ENCODE measurements at places on chromosomes 5 and 9. TPM values are rescaled to one million over a fixed set of nuclear protein-coding genes. Genes with fewer than 3 reads are reported as not detected.

LCN6 gene
- total RNA-seq, result not detected

GRCh38 chr5:42970636-42971559 lies 69.2 kb downstream of the ANXA2R start:
- no peak overlapping the region for H3K27ac ChIP-seq
- DNase-seq, result no peak
- no peak overlapping the region for H3K4me3 ChIP-seq
- H3K27me3 ChIP-seq, result no peaks in the 10 kb centered on the region
- no peaks in the 10 kb centered on the region for H3K36me3 ChIP-seq

MVB12B gene
- 11.5 TPM for total RNA-seq

DNA sequence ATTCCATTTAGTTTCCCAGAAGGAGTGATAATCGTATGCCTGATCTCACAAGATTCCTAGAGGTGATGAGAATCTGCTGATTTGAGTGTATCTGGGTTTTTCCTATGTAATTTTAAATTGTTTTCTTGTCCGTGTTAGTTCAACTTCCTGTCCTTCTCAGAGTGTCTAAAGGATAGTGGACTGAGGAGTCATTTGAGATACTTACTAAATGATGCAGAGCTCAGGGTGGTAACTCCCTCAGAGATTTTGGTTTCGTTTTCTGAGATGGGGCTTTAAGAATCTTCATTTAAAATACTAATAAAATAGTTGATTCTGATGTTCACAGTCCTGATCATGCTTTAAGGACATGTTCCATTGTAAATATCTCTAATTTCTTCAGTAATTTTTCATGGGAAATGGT lies 30.3 kb downstream of the MELK start:
- no peak for DNase-seq
- peaks cover 52% of the 10 kb centered on the region for H3K36me3 ChIP-seq
- H3K27ac ChIP-seq, result peak overlapping the region; percentile 70
- H3K27me3 ChIP-seq, result no peaks in the 10 kb centered on the region
- peaks cover 7% of the 10 kb centered on the region for H3K4me1 ChIP-seq
- peak overlapping the region; percentile 66 for H3K4me3 ChIP-seq

GRCh38 chr5:162786234-162786633 lies 651.2 kb upstream of the CCNG1 start:
- H3K27me3 ChIP-seq, result no peaks in the 10 kb centered on the region
- no peaks in the 10 kb centered on the region for H3K4me1 ChIP-seq
- H3K27ac ChIP-seq, result no peak overlapping the region
- no peak for DNase-seq

GRCh38 chr9:115099901-115100300 lies 18.1 kb downstream of the TNC start:
- no peak overlapping the region for H3K4me3 ChIP-seq
- peaks cover 31% of the 10 kb centered on the region for H3K27me3 ChIP-seq
- H3K36me3 ChIP-seq, result no peaks in the 10 kb centered on the region
- no peaks in the 10 kb centered on the region for H3K4me1 ChIP-seq
- H3K27ac ChIP-seq, result no peak overlapping the region

EIF4E1B gene
- not detected for total RNA-seq

GRCh38 chr9:111023128-111023527 lies 15.1 kb downstream of the LPAR1 start:
- no peaks in the 10 kb centered on the region for H3K27me3 ChIP-seq
- no peaks in the 10 kb centered on the region for H3K4me1 ChIP-seq
- no peak overlapping the region for H3K4me3 ChIP-seq
- H3K27ac ChIP-seq, result no peak overlapping the region
- H3K36me3 ChIP-seq, result no peaks in the 10 kb centered on the region

DNA sequence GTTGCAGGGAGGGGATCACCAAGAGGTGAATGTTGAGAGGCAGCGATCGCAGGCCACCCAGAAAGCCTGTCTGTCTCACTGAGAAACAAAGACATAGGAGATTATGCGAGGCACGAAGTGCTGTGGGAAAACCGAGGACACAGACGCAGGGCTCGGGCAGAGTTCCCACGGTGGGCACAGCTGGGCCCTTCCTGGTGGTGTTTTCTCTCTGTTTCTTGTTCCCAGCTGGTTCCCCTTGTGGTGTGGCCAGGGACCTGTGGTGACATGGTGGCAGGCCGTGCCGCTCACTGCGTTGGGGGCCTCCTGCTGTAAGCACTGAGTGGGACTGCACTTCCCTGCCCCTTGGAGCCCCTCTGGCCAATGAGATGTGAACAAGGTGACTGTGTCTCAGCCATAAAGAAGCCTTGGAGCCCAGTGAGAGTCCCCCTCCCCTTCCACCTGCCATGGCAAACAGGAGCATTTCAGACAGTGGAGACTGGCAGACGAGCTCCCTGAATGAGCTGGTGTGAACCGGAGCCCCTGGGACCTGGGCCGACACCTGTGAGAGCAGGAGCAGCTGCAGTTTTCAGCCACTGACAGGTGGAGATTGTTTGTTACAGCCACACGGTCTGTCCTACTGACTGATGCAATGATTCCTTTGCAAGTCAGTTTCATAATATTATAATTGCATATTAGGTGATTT lies 13.2 kb upstream of the IRX4 start:
- peaks cover 46% of the 10 kb centered on the region for H3K27me3 ChIP-seq
- H3K4me3 ChIP-seq, result no peak overlapping the region
- H3K4me1 ChIP-seq, result no peaks in the 10 kb centered on the region
- no peaks in the 10 kb centered on the region for H3K36me3 ChIP-seq

GRCh38 chr5:36200513-36200912 lies 41.2 kb downstream of the NADK2 start:
- H3K36me3 ChIP-seq, result peaks cover 4% of the 10 kb centered on the region
- H3K4me1 ChIP-seq, result no peaks in the 10 kb centered on the region
- DNase-seq, result no peak
- no peak overlapping the region for H3K4me3 ChIP-seq
- H3K27ac ChIP-seq, result no peak overlapping the region

GRCh38 chr9:116267021-116267420 lies 113.4 kb downstream of the PAPPA start:
- H3K27ac ChIP-seq, result no peak overlapping the region
- DNase-seq, result no peak
- no peaks in the 10 kb centered on the region for H3K4me1 ChIP-seq
- no peak overlapping the region for H3K4me3 ChIP-seq
- H3K36me3 ChIP-seq, result no peaks in the 10 kb centered on the region

DNA sequence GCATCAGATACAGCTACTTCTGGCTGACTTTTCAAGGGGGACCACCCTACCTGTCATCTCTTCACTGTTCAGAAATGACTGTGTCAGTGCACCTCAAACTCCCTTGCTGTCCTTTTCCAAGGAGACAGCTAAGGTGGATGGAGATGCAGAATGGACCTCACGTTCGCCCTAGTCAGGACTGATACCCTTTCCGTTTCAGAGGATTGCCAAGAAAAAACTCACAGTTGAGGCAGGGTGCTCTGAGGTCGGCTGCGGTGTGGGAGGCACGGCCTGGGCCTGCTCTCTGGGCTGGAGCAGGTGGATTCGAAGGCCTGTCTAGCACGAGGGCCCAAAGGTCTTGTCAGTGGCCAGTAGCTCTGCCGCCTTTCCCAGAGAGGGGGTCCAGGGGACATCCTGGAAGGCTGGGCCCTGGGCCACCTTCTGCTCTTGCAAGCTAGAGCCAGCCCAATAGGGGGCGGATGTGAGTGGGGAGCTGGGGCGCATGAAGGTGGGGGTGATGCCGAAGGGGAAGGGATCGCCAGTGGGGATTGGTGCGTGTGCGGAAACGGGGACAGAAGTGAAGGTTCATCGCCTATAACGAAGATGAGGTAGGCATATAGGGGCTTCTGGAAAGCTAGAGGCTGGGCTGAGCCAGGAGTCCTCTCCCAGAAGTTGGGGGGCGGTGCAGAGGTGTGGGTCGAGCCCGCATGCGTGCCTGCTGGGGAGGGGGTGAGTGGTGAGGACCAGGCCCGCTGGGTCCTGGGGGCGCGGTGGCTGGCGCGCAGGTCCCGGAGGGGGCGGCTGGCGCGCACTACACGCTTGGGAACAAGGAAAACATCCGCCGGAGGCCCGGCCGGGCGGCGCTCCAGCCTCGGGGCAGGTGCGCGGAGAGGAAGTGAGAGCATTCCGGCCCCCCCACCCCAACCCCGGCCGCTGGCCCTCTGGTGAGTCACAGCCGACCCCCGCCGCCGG lies 2.5 kb upstream of the MSMP start:
- no peaks in the 10 kb centered on the region for H3K27me3 ChIP-seq
- H3K4me1 ChIP-seq, result peaks cover 44% of the 10 kb centered on the region
- peak overlapping the region; percentile 48 for H3K27ac ChIP-seq

GRCh38 chr9:81562231-81563019 lies 126.9 kb downstream of the TLE1 start:
- H3K27me3 ChIP-seq, result peaks cover 15% of the 10 kb centered on the region
- H3K27ac ChIP-seq, result no peak overlapping the region
- DNase-seq, result no peak

Measured in activated T-cell treated with anti-CD3 and anti-CD28 coated beads, Interleukin-2, amount 50 U/mL, for 72 hours (primary cell).